Renal cortical epithelial cell (primary cell): ENCODE measurements at places on chromosomes 5 and 9.

DNA sequence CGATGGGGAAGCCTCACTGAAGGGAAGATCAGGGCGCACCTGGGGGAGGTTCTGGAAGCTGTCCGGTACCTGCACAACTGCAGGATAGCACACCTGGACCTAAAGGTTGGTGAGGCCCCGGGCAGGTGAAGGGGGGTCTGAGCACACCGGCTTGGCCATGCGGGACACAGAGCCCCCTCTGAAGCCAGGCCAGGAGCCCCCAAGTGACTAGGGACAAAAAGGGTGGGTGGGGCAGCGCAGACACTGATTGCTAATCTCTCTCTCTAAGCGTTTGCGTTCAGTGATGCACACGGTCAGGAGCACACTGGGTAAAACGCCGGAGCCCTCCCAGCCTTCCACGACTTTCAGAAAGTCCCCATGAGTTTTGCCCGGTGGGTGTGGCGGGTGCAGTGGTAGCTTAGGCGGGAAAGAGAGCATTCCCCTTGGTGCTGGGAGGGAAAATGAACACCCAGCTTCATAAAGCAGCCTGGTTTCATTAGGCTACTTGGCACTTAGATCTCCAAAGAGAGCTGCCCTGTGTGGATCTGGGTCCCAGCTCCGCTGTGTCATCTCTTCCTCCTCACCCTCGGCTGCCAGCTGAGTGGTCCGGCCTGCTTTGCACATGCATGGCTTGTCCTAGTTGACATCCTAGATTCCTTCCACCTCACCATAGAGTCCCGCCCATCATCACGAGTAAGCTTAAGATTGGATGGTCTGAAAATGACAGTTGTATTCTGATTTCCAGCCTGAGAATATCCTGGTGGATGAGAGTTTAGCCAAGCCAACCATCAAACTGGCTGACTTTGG, 74.2 kb upstream of the OTULINL start:
- no peak for DNase-seq

GRCh38 chr9:106956971-106957370, 94.0 kb downstream of the ZNF462 start:
- peak; percentile 96 for DNase-seq

DNA sequence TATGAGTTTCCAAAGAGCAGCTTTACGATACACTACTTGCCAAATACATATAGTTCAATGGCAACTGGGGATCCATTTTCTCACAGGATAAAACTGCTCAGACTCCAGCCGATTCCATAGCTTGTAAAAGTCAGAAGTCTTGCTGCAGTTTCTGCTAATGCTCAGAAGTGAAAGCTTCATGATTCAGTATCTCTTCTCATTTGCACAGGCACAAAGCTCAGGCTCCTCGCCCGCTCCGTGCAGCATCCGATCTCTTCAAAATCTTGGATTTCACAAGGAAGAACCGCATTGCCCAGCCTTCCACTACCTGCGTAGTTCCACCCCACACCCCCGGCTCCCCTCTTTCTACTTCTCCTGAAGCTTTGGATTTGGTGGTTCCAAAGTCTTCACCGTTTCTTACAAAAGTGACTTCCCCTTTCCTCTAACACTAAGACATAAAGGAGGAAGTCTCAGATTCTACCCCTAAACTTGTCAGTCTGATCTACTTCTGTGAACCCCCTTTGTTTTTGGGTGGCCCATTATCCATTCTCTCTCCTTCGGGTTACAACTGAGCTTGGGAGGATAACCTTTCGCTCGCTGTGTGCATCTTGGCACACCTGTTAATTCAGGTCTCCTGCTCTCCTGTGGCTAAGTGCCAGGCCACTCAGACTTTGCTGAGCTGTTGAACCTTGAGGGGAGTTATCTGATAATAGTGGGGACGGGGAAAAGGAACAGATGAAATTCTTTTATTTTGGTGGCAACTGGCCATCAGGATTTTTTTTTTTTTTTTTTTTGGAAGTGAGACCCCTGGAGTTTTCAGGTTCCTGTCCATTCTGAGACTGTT, 194.1 kb downstream of the GNA14 start:
- no peak for DNase-seq

DNA sequence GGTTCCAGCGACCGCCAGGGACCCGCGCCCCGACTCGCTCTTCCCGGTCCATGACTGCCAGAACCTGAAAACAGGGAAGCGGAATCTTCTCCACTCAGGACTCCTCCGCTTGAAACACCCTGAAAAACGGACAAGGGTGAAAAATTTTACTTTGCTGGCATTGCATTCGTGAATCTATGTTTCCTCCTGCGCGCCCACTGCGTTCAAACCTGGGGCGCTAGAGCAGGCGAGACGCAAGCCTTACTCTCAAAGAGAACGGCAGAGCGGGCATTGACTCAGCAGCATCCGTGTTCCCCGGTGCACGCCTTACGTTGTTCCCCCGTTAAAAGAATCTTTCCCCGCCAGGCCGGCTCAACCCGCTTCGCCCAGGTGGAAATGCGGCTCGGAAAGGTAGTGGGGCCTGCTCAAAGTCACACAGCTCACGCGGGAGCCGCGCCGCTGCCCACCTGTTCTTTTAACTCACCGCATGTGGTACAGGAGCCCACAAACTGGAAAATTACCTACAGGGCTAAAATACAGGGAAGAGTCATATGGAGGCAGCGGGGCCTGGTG, 999 bp upstream of the DRD1 start:
- DNase-seq: no peak

DNA sequence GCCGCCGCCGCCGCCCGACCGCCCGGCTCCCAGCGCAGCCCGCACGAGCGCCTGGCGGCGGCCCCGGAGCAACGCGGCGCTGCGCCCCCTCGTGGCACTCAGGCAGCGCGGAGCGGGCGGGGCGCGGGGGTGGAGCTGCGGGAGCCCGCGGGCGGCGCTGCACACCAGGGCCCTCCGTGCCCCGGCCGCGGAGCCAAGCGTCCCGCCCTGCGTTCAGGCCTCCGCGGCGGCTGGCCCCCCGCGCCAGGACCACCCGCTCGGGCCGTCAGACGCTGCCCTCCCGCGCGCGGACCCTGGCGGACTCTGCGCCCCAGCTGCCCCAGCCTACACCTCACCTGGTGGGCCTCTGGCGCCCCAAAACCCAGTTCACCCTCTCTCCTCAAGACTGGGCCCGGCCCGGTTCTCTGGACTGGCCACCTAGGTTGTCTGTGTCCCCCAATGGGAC, at the start of gene RASGEF1C:
RASGEF1C (minus strand) TSS at position 75 of the 445 bp plus-strand sequence. CDS start 71,159 bp downstream, outside the sequence.
- DNase-seq: peak; percentile 3

DNA sequence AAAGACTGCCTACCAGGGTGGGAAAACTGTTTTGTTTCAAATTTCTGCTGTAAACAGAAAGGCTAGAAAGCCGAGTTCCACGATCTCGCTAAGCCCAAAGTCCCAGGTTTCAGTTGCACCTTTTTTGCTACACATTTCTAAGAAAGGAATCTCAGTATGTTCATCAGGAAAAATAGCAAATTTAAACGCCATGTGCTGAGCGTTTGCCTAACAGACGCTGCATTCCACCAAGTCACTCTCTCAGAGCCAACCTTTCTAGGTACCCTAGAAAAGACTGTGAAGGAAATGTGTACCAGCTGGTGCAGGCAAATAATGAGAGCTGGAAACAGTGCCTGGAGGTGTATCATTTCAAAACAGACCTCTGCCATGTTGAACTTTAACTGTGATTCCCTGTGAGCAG, 71.8 kb downstream of the FRMD3 start:
- DNase-seq: peak; percentile 36

- DNase-seq: no peak
Measured at GRCh38 chr9:119810645-119811429, 441.6 kb upstream of the BRINP1 start.

DNA sequence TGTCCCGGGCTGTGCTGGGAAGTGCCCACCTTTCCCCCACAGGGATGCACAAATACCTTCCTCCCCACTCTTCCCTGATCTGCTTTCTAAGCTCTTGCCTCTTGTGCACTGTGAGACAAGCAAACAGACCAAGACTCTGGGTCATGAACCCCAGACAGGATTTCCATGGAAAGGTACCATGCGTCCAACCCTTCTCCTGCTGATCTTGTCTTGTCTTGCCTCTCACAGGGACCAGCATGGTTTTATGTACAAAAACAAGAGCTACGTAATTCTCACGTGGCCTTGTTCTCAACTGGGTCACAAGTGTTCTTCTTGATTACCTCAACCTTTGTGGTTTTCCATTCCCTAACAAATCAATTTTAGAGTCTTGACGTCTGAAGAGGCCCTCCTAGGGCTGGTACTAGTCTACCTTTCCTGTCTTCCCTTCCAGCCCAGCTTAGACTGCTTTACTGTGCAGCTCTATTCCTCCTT, 176.5 kb upstream of the MAP3K1 start:
- DNase-seq: peak; percentile 86

DNA sequence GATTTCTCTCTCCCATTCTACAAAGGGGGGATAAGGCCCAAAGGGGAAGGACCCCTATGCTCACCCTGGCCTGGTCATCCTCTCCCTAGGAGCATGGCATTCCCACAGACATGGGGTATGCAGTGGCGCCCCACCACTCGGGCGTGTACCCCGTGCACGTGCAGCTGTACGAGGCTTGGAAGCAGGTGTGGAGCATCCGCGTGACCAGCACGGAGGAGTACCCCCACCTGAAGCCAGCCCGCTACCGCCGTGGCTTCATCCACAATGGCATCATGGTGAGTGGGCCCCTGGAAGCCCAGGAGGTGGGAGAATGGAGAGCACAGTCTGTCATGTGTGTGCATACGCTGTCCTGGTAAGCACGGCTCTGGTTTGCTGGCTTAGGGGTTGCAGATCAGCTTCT, 27.7 kb downstream of the NDST1 start:
- DNase-seq: no peak

GRCh38 chr5:69078921-69079540, 14.8 kb upstream of the SLC30A5 start:
- DNase-seq: peak; percentile 61

- DNase-seq: no peak
Measured at GRCh38 chr9:21692390-21692789, 110.0 kb upstream of the MTAP start.

GRCh38 chr9:127981559-127982121, 851 bp upstream of the EEIG1 start:
- DNase-seq: no peak

DNA sequence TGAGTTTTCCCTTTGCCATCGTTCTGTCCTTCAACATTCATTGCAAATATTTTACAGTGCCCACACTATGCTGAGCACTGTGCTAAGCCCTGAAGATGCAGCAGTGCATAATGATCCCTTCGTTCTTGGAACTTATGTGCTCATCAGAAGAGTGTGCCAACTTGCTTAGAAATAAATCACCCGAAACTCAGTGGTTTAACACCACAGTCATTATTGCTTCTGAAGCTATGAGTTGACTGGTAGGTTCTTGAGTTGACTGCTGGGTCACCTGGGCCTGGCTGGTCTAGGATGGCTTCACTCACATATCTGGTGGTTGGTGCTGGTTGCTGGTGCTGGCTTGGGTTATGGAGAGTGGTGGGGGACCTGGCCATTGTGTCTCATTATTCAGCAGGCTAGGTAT, 20.9 kb downstream of the PCSK5 start:
- DNase-seq: no peak

DNA sequence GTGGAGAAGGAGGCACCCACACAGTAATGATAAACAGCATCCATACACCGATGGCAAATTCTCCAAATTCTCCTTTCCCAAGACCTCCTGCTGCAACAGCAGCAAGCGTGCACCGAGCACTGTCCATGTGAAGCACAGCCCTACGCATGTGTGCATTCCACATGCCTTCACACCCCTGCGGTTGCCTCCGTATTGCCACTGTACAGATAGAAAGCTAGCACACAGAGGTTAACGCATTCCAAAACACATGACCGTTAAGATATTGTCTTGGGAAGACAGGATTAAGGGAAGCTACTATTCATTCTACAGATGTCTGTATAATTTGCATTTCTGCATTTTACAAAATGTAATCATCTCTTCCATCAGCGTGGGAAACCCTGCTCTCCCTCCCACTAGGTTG, 6.6 kb downstream of the FLT4 start:
- no peak for DNase-seq

GRCh38 chr9:114824110-114824509, 18.3 kb upstream of the TNFSF15 start:
- peak; percentile 61 for DNase-seq

DNA sequence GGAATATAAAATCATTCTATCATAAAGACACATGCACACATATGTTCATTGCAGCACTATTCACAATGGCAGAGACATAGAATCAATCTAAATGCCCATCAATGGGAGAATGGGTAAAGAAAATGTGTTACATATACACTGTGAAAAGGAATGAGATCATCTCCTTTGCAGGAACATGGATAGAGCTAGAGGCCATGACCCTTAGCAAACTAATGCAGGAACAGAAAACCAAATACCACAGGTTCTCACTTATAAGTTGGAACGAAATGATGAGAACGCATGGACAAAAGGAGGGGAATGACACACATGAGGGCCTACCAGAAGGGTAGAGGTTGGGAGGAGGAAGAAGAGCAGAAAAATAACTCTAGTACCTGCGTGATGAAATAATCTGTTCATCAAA, 21.0 kb upstream of the RANBP6 start:
- DNase-seq: peak; percentile 58

- no peak for DNase-seq
Measured at GRCh38 chr5:123033157-123033671, 3.3 kb downstream of the PPIC start.

DNA sequence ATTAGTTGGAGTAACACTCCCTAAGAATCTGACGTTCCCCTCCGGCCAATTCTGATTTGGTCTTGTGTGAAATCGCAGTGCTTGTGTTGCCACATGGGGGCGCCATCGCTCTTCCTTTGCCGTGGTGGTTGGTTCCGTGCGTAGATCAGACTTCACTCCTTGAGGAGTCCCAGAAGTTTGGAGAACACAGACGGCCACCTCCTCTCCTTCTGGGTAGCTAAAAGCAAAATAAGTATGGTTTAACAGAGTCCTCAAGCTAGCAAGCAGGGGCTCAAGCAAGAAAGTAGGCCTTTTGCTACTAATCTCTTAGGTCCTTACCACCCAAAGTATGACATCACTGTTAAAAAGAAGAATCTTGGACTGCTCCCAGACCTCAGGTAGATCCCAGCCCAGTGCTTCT, 59.5 kb downstream of the HSPA4 start:
- peak; percentile 65 for DNase-seq

- DNase-seq: no peak
Measured at GRCh38 chr9:14362175-14362574, 48.2 kb upstream of the NFIB start.
